ENCODE measurements at places on chromosomes 13 and 19. TPM values are rescaled to one million over a fixed set of nuclear protein-coding genes. Genes with fewer than 3 reads are reported as not detected.

The NTF4 gene
- total RNA-seq = 0.48 TPM

The EFNB2 gene
- total RNA-seq = 8.4 TPM

The ZNF418 gene
- total RNA-seq = 13.5 TPM

The LRRC25 gene
- total RNA-seq = 3.6 TPM

The KLK12 gene
- not detected for total RNA-seq

The SHISA7 gene
- total RNA-seq = not detected

The IZUMO4 gene
- 1.7 TPM for total RNA-seq

The ATCAY gene
- not detected for total RNA-seq

The S1PR4 gene
- total RNA-seq = 0.27 TPM

The ZNF540 gene
- total RNA-seq = 7.9 TPM

The ARHGAP33 gene
- total RNA-seq = 3.0 TPM

The CCDC70 gene
- total RNA-seq = not detected

The SELENOV gene
- total RNA-seq = not detected

The NLRP4 gene
- total RNA-seq = not detected

- DNase-seq = no peak
Observed at GRCh38 chr13:33913829-33914228, 95.9 kb downstream of the RFC3 start.

GRCh38 chr13:113836768-113837559 is 26.9 kb downstream of the GAS6 start:
- peak; percentile 78 for DNase-seq

DNA sequence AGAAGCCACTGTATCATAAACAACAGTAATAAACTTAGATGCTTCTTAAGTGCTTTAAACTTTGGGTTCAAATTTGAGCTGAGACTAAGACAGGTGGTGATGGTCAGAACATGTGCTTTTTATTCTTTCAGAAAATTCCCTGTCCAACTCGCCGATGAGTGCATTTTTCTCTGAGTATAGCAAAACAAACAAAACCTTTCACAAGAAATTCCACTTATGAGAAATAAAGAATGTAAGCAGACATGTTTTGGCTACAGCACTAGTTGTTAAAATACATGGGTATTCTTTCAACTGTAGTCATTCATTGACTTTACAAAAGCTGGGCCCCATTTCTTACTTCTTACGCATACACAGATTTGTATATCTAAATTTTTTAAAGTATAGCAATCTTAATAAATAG is 125.6 kb downstream of the SPRY2 start:
- DNase-seq = no peak

DNA sequence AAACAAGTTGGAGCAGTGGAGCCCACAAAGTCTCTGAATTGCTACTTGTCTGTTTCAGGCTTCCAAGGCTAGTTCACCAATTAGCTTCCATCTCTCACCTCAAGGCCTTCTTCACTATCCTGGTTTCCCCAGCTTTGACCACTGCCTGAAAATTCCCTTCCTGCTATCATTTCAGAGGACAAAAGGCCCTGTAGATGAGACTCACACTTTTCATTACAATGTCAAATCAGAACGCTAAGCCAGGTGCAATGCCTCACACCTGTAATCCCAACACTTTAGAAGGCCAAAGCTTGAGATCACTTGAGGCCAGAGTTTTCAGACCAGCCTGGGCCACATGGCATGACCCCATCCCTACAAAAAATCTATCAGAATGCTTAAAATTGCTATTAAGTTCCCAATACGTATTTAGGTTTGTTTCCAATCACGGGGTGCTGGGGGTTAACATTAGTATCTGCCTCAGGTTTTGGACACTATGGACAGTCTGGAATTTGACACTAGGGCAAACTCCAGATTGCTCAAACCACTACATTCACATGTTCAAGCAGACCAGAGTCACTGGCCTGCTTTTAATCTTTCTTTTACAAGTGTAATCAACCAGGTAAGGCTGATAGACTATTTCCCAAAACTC is 5.5 kb downstream of the TPT1 start:
- DNase-seq = no peak

- no peak for DNase-seq
Observed at GRCh38 chr13:39928261-39928660, 272.8 kb downstream of the COG6 start.

DNA sequence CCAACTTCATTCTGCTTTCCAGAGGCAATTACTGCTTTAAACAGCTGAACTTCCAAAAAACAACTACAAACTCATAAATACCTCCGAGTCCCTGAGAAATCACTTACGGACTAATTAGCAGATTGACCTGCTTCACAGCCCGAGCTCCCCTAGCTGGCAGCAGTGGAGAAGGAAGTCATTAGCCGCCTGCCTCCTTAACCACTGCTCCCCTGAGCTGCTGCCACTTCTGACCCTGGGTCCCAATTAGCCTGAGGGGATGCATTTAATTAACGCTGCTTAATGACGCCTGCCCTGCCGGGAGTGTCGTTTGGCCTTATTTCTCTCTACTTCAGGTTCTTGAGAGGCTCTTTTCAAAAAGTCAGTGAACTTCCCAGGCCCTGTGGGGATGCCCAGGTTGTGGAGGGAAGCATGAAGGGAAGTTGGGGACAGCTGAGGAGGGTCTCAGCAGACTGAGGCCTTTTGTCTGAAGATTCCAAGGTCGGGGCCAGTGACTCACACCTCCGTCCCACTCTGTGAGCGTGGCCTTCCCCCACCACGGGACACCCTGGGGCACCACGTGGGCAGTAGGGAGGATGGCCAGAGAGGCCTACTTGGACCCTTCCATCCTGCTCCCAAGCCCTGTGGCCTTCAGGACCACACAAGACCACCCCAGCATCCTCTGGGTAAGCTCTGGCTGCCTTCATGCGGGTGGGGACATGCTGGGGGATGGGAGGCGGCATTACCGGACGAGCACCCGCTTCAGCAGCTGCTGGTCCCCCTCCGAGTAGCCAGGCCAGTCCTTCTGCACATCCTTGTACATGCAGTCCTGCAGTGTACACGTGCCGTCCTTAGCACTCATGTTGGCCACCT is 19.8 kb upstream of the ISYNA1 start:
- no peak for DNase-seq

GRCh38 chr13:109403012-109403421 is 383.4 kb downstream of the IRS2 start:
- DNase-seq = no peak

GRCh38 chr13:38947054-38947453 is 43.6 kb downstream of the STOML3 start:
- DNase-seq = no peak

GRCh38 chr19:13007292-13008045 is 12.2 kb downstream of the NFIX start:
- peak; percentile 85 for DNase-seq

DNA sequence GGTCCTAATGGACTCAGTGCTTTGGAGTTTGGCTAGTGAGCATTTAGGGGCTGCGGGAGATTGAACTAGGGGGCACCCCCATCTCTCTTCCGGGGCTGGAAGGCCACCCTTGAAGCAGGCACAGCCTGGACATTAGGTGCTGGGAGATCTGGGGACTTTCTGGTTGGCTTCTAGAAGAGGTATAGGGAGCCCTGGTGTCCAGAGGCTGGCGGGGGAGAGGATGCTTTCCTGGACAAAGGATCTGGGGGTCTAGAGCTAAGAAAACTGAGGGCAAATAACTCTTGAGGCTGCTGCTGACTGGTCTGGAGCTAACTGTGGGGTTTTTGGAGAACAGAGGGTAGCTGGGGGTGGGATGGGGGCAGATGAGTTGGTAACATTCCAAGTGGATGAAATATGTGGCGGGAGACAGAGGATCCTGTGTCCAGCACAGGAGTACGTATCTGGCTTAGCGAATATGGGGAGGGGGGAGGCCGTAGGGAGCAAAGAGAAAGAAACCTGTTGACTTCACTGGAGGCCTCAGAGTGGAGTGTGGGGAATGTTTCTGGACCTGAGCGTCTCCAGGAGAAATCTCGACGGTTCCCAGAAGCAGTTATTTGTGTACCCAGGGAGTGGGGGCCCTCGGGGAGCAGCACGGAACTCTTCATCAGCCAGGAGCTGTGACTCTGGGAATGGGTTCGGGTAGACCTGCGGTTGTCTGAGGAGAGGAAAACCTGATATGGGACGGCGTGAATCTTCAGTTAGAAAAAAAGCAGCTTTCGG is 1.4 kb downstream of the HNRNPUL1 start:
- no peak for DNase-seq

GRCh38 chr13:62320129-62321108 is 904.8 kb upstream of the PCDH20 start:
- no peak for DNase-seq

- DNase-seq = no peak
Observed at GRCh38 chr13:48635478-48635877, 18.3 kb upstream of the CYSLTR2 start.

DNA sequence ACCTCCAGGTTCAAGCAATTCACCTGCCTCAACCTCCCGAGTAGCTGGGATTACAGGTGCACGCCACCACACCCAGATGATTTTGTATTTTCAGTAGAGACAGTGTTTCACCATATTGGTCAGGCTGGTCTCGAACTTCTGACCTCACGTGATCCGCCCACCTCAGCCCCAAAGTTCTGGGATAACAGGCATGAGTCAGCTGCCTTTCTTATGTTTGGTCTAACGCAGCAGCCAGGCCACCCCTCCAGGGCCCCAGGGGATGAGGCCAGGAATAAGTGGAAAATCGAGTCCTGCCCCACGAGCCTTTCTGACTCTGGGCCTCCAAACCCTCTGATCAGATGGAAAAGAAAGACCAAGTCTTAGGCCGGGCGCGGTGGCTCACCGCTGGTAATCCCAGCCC is 44.5 kb downstream of the CERS4 start:
- DNase-seq = no peak

- no peak for DNase-seq
Observed at GRCh38 chr13:21905486-21905885, 234.6 kb downstream of the FGF9 start.

- no peak for DNase-seq
Observed at GRCh38 chr13:97341135-97341534, 92.8 kb upstream of the RAP2A start.

GRCh38 chr13:98486412-98486811 is 90.5 kb downstream of the STK24 start:
- DNase-seq = no peak

DNA sequence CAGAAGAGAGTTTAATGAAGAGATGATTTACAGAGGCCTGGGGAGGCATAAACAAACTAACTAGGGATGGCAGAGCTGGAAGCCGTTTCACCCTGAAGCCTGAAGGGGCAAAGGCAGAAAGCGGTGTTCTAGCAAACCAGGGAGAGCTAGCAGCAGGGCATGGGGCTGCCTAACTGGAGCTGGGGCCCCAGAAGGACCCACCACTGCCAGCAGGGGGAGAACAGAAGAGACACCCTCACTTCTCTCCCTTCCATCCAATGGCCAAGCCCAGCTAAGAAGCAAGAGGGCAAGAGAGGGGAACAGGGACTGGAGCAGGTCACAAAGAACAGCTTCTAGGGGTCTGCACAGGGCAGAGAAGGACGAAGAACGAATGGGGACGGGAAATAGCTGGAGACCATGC is 195.5 kb downstream of the KATNAL1 start:
- DNase-seq = no peak

DNA sequence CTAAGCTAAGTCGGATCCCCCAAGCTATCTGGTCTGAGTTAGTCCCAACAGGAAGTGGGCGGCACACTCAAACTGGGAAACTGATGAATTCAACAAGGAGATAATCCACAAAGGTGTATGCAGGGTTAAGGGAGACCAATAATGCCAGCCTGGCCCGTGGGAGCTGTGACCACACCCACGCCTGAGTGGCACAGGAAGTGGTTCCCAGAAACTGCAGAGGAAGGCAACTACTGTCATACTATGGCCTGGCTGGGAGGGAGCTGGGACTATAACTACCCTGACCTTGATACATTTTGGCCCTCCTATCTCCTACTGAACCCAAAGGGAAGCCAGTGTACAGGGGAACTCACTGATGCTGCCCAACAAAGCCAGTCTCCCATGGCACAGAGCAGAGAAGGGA is 85.5 kb upstream of the TDRD3 start:
- no peak for DNase-seq

DNA sequence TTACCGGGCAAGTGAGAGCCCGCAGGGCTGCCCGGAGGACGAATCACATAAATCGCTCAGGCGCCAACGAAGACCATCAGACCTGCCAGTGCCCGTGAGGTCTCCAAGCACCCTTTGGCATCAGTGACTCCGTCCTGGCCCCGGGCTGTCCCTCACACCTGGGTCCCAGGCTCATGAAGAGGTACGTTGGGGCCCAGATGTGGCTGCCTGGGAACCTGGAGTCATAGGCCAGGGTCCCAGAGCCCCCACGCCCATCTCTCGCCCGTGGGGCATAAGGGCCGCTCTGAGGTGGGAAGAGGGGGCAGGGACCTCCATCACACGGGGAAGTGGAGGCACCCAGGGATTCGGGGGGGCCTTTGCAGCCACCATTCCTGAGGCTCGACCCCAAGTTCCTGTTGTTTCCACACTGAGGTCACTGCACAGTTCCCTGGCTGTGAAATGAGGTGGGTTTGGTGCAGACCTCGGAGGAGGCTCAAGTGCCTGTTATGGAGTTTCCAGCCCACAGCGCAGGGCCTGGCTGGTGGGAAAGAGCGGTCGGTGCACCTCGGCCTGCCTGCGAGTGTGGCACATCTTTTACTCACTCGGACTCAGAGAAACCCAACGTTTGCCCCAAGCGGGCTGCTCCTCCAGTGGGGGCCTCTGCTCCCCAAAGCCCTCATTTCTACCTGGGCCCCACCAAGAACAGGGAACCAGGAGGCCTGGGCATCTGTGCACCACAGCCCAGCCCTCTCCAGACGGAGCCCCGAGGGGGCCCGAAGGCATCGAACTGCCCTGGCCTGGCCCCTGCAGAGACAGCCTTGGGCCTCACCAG is 35.9 kb upstream of the C13orf46 start:
- peak; percentile 30 for DNase-seq

- DNase-seq = no peak
Observed at GRCh38 chr13:73281746-73282145, 222.9 kb downstream of the KLF5 start.

DNA sequence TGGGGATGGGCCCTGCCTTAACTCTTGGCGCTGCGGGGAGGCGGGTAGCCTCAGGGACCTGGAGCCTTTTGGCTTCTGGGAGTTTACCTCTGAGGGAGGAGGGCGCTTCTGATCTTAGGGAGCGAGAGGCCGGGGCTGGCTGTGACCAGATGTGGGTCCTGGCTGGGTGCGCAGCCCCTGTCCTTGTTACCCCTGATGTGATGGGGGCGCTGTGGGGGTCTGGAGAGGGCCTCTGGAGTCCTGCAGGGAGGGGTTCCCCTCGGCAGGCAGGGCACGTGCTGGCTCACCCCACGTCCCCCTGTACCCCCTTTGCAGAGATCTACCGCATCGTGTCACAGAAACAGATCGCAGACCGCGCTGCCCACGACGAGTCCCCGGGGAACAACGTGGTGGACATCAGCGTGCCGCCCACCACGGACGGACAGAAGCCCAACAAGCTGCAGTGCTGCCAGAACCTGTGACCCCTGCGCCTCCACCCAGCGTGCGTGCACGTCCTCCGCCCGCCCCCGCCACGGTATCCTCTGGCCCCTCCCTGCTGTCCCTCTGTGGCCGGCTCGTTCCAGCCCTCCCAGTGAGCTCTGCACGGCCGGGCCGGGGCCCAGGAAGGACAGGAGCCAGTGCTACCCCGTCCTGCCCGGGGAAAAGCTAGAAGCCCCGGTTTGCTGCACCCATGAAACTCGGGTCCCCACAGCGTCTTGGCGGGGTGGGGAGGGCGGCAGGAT is 9.8 kb upstream of the MARCHF2 start:
- no peak for DNase-seq
